ENCODE measurements at places on chromosomes 5 and 9.

GRCh38 chr5:14720236-14720923 is 55.9 kb downstream of the OTULIN start:
- no peak for DNase-seq

GRCh38 chr5:19547640-19548039 is 440.4 kb downstream of the CDH18 start:
- no peak for DNase-seq

GRCh38 chr9:126702151-126703001 is 88.6 kb downstream of the LMX1B start:
- peak; percentile 47 for DNase-seq

DNA sequence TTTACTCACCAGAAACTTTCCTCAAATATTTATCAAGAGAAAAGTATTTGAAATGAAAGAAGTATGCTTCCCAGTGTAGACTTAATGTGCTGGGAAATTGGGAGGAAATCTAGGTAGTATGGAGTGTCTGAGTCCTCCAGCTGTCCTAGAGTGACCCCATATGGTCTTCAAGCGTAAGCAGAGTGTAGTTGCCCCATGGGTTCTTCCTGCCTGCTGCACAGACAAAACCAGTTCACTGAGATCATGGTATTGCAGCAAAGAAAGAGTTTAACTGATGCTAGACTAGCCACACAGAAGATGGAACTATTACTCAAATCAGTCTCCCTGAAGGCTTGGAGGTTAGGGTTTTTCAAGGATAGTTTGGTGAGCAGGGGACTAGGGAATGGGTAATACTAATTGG is 114.9 kb upstream of the PRLR start:
- DNase-seq, result no peak

DNA sequence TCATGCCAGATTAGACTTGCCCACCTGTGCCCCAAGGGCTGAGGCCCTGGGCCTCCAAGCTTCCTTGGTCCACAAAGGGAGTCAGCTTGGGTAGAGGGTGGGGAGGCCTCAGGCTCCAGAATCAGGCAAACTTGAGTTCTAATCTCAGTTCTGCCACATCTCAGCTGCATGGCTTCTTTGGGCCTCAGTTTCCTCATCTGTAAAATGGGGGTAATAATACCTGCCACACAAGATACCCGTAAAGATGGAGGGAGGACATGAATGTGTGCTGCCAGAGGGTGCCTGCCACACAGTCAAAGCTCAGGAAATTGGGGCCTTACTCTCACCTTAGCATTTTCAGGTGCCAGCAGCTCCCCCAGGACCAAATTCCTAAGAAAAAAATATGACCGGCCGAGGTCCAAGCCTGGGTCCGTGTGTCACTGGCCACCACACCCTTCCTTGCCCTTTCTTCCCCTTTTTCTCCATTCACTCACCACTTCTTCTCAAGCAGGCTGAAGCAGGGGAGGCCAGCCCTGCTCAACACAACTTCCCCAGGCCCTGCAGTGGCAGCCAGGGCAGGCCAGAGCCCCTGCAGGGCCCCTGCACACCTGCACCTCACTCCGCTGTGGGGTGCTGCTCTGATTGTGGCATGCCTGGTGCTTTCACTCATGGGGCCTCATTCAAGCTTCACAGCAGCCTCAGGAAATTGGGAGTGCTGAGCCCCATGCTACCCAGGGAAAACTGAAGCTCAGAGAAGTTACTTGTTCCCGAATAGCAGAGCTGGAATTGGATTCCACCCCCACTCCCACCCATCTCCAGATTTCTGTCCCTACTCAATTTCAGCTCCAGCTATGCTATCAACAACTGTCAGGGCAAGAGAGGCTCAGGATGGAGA is 3.9 kb downstream of the RGS14 start:
- DNase-seq, result no peak

DNA sequence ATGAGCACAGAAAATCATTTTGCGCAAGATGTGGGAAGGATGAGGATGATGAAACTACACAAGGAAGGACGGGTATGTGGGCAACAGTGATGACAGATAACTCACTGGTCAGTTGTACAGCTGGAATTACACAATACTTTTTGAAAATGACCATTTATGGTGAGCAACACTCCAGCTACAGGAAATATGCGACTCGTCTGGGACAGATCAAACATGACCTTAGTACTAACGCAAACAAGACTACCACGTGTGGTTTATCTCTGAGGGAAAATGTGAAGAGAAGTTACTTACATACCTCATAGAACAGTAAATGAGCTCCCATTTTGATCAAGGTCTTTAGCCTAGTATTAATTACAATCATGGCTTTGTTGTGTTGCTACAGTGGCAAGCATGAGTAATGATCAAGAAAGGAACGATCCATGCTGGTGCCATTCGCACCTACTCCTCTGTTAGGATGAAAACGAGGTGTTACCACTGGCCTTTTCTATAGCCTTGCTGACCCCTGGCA is 456.9 kb downstream of the BNC2 start:
- no peak for DNase-seq

GRCh38 chr5:42894057-42894456 is 82.4 kb upstream of the SELENOP start:
- no peak for DNase-seq

- no peak for DNase-seq
These were observed 417.7 kb downstream of the PSAT1 start for GRCh38 chr9:78714576-78714975.

GRCh38 chr5:21238786-21239185 is 1250.8 kb upstream of the CDH18 start:
- no peak for DNase-seq

DNA sequence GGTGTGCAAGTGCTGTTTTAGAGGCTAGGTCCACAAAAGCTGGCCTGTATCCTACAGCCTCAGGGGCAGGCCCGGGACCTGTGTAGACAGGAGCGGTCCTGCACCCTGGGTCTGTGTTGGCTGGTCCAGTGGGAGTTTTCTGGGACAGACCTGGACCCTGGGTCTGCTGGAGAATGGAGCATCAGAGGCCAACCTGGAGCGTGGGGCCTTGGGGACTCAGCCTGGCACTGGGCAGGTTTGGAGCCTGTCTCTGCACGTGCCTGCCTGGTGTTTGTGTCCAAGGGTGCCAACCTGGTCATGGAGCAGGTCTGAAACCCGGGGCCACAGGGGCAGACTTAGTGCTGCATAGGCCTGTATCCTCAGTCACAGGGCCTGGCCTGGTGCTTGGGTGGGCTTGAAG is 45.8 kb downstream of the SRFBP1 start:
- DNase-seq, result no peak

GRCh38 chr9:89444274-89444673 is 53.6 kb downstream of the SEMA4D start:
- DNase-seq, result no peak

DNA sequence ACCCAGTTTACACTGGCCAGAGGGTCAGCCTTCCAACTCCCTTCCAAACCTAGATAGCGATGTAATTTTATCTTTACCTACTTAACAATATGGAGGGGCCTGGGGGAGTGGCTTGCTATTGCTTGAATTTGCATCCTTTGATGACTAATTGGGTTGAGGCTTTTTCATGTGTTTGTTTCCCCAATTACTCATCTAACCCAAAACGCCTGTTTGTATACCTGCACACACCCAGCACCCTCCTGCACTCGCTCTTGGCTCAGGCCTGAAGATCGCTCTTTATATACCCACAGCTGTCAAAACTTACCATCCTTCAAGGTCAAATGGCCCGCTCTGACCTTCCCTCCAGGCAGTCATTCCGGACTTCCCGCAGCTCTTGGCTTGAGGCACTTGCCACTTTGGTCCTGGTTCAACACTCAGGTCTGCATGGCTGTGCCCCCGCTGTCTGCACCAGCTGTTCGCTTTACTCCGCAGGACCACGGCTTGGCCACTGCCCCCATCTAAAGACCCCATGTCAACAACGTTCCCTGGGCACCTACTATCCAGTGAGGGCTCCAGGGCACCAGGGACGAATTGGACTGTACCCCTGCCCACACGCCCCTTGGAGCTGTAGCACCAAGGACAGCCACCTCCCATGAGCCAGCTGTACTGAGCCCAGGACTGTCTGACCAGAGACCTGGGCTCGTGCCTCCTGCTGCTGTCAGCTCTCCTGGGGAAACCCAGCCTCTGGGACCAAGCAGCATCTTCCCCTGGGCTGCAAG is 76.1 kb upstream of the ADAMTS2 start:
- DNase-seq, result no peak

- no peak for DNase-seq
These were observed 472 bp downstream of the FBXO4 start for GRCh38 chr5:41925555-41925951.

DNA sequence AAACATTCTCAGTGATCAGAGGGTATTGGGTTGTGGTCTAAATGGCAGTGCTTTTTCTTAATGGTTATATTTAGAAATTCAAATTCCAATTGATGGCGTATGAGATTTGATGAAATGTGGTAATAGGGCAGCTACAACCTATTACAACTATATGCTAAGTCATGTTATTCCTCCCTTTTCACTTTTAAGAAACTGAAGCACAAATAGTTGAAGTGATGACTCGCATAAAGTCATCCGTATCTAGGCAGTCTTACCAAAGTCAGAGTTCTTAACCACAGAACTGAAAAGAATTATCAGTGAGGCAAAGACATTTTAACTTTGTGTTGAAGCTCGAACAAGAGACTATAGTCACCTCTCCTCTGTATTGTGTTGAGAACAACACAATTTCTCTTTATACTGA is 28.2 kb downstream of the C9orf152 start:
- no peak for DNase-seq

GRCh38 chr9:78438780-78439179 is 141.9 kb downstream of the PSAT1 start:
- DNase-seq, result no peak

- DNase-seq, result no peak
These were observed 419.0 kb downstream of the GADD45G start for GRCh38 chr9:90023861-90024260.

DNA sequence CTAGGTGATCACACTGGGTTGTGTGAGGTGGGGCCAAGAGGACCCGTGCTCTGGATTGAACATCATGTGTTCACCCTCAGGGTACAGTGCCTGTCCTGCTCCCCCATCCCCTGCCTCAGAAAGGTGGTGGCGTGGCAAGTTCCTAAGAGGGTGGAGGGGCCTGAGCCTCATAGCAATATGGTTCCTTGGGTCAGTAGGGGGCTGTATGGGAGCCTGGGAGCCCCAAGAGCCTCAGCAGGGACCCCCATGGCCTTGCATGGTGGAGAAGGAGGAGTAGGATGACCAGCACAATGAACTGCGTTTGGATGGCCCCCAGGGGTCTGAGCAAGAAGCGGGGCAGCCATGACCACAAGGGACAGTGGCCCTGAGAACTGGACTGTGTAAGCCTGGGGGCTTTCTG is 89.6 kb upstream of the SHB start:
- DNase-seq, result no peak

DNA sequence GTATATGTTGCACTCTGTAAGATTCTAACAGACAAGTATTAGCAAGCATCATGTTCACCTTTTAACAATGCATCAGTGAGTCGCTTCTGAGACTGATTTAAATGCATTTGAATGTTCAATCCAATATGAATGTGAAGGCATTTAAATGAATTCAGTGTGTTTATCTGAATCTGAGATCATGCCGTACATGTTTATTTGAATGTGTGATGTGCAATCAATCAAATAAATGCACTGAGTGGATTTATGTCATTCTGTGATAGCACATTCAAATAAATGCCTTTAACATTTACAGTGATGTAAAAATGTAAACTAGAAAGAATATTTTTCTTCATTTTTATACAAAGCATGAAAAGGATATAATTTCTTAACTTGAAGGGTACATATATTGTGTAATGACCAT is 1063.5 kb upstream of the NUDT12 start:
- no peak for DNase-seq

DNA sequence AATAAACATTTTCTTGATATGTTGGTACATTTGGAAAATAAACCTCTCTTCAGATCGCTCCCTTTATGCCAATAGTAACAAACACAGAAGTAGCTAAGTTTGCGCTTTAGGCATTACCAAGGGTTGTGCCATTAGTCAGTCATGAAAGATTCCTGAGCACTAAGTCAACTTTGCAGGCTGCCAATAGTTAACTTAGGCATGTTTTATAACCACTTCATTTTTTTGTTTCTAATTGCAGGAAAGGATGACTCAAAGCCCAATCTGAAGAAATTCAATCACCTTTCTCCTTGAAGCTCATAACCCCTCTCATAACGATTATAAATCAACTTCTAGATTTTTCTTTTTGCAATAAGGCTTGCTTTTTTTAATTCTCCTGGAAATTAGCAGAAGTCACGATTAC is 517.0 kb downstream of the AGTPBP1 start:
- DNase-seq, result no peak

GRCh38 chr9:7862170-7862569 is 62.6 kb upstream of the DMAC1 start:
- DNase-seq, result no peak

DNA sequence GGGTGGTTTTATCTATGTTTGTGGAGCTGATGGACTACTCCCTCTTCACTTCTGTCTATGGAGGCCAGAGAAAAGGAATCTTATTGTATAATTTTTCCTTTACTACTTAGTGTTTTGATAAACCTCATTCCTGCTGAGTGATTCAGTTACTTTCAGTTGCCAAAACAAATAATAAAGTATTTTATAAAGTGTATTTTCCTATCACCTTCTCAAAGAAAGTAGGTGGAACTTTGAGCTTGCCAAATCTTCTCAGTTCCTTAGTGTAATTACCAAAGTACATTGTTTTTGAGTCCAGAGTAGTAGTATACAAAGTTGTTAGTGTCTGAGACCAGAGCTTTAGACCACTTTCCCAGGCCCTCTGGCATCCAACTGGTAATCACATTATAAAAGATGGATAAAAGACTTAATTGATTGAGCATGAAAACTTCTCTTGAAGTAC is 13.5 kb downstream of the RABGAP1 start:
- DNase-seq, result no peak

DNA sequence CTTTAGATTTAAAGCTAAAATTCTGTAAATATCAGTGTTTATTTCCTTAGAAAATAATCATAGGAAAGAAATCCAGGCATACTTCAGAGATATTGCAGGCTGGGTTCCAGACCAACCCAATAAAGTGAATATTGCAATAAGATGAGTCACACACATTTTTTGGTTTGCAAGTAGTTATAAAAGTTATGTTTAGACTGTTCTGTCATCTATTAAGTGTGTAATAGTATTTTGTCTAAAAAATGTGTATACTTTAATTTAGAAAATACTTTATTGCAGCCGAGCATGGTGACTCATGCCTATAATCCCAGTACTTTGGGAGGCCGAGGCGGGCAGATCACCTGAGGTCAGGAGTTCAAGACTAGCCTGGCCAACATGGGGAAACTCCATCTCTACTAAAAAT is 6.9 kb upstream of the RIC1 start:
- DNase-seq, result no peak

- no peak for DNase-seq
These were observed 28.2 kb upstream of the NCS1 start for GRCh38 chr9:130143958-130144366.

GRCh38 chr5:68385936-68386335 is 170.4 kb downstream of the PIK3R1 start:
- DNase-seq, result no peak

- no peak for DNase-seq
These were observed 158.6 kb upstream of the DMRT1 start for GRCh38 chr9:682633-683508.
